ENCODE measurements at places on chromosomes 1 and 21.

- no peak for DNase-seq
Observed at GRCh38 chr1:15198684-15199083, 45.1 kb downstream of the TMEM51 start.

DNA sequence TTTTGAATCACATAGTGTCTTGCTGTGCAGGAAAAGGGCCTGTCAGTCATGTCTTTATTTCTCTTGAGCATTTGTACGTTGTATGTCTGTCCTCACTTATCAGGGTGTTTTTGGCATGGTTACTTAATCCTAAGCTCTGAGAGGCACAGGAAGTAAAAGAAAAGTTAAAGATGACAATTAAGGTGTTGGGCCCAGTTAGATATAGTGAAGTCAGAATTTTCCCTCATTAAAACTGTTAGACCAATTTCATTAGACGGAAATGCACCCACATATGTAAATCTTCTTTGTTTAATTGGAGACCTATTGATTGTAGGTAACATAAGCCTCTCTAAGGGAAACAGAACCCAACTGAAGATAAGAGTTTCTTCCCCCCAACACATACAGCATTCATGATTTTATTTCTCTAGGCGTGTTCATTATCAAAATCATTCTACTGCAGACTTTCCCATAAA is 21.9 kb downstream of the NFIA start:
- DNase-seq, result no peak

DNA sequence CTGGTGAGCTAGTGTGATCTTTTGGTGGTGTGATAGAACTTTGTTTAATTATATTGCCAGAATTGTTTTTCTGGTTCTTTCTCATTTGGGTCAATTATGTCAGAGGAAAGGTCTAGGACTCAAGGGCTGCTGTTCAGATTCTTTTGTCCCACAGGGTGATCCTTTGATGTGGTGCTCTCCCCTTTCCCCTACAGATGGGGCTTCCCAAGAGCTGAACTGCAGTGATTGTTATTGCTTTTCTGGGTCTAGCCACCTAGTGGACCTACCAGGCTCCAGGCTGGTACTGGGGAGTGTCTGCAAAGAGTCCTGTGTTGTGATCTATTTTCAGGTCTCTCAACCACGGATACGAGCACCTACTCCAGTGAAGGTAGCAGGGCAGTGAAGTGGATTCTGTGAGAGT is 25.9 kb upstream of the CD84 start:
- DNase-seq, result no peak

DNA sequence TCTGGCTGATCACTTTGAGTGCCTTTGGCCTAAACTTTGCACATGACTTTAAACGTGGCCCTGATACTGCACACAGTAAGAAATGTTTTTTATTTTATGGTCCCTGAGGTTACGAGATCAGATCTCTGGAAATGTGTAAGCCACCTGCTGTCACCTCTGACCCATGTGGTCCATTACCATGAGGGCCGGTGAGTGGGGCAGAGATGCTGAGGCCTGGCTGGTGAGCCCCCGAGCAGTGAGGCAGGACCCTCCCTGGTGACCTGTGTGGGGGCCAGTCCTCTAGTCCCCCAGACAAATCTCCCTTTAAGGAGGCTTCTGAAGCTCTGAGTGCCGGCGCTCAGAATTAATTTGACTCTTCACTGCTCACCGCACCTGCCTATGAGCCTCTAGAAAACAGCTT is 12.4 kb downstream of the TFF3 start:
- no peak for DNase-seq

GRCh38 chr1:96409689-96410088 is 311.9 kb upstream of the PTBP2 start:
- no peak for DNase-seq

- no peak for DNase-seq
Observed at GRCh38 chr21:44985441-44986401, 45.9 kb downstream of the SLX9 start.

GRCh38 chr1:12143631-12144155 is 23.1 kb upstream of the TNFRSF1B start:
- no peak for DNase-seq

DNA sequence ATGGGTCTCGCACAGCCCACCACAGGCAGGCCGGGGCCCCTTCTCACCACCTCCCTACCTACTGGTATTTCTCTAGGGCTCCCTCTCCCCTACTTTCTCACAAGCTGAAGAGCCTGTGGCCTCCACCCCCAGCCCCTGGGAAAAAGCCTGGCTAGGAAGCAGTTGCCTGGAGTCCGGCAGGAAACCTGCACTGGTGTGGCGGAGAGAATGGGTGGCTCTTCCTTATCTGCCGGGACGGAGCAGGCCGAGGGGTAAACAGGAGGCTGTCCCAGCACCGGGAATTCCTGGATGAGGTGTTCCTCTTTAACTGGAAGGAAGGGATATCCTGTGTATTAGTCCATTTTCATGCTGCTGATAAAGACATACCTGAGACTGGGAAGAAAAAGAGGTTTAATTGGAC is 125.8 kb downstream of the TLR5 start:
- DNase-seq, result no peak

- no peak for DNase-seq
Observed at GRCh38 chr1:18954270-18955071, 2.0 kb downstream of the IFFO2 start.

DNA sequence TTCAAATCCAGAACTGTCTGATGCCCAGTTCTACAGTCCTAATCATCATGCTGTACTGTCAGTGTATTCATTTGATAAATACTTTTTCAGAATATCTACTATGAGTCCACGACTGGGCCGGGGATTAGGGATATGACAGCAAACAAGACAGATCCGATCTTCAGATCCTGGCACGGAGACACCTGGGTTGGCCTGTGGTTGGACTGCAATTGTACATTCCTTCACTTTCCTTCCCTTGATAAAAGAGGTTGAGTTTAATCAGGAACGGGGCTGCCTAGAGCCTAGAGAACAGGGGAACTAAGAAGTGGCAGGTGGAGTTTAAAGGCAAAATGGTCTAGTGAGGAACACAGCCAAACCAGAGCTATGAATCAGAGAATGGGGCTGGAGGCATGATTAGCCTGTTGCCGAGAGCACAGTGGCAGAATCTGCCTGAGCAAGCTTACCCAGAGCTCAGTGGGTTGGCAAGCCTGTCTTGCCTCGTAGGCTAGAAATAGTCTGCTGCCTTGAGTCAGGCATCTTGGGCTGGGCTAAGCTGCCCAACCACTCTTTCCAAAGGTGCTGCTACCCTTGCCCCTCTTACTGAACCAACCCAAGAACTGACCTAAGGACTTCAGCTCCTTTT is 38.1 kb upstream of the PTCH2 start:
- DNase-seq, result no peak

Data from GOT3 (cell line).